ENCODE measurements at places on chromosomes 6 and 20. TPM values are rescaled to one million over a fixed set of nuclear protein-coding genes. Genes with fewer than 3 reads are reported as not detected.

Gene L3MBTL3
- total RNA-seq = 32.3 TPM

Gene FAM217A
- total RNA-seq = 13.0 TPM

Gene SYCP2
- total RNA-seq = 23.8 TPM

Gene SEL1L2
- 4.1 TPM for total RNA-seq

GRCh38 chr20:50537546-50538201 lies 27.5 kb downstream of the PTPN1 start:
- H3K27me3 ChIP-seq = no peaks in the 10 kb centered on the region
- peaks cover 14% of the 10 kb centered on the region for H3K4me1 ChIP-seq
- no peak overlapping the region for H3K4me3 ChIP-seq
- no peak overlapping the region for H3K27ac ChIP-seq
- DNase-seq = no peak

DNA sequence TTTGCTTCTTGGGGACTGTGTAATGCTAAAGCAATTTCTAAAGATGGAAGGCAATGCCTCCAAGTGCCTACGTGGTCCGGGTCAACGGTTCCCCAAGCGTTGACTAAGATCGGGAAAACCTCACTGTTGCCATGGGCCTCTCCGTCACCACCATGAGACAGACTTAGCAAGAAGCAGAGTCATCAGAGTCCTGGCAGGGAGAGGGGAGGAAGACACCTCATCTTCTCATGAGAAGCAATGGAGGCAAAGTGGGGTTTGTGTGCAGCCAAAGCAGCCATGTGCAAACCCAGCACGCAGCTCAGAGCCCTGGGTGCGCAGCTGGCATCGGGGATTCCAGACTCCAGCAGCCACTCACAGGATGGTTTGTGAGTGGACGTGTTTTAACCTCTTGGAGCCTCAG lies 111.4 kb downstream of the SYNDIG1 start:
- no peak overlapping the region for H3K4me3 ChIP-seq
- H3K36me3 ChIP-seq = no peaks in the 10 kb centered on the region
- no peaks in the 10 kb centered on the region for H3K4me1 ChIP-seq
- H3K27ac ChIP-seq = no peak overlapping the region
- no peaks in the 10 kb centered on the region for H3K27me3 ChIP-seq
- DNase-seq = no peak

DNA sequence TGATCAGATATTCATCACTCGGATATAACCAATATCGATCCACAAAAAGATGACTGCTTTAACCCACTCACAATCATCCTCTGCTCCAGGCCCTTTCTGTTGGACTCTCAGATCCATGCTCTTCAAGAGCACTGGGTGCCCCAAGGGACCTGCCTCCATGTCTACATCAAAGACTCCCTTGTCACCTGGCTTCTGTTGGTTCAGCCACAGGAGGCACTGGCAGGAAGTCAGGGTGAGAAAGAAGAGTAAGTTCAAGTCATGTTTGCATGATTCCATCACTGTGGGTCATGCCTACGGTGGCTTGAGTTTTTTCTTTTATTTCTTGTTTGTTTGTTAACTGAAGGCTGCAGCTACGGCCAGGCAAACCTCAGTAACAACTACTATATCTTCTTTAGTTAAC lies 243.3 kb downstream of the ADGRG6 start:
- H3K36me3 ChIP-seq = no peaks in the 10 kb centered on the region
- H3K4me1 ChIP-seq = no peaks in the 10 kb centered on the region
- H3K27ac ChIP-seq = no peak overlapping the region
- no peak for DNase-seq

- no peak overlapping the region for H3K4me3 ChIP-seq
- H3K36me3 ChIP-seq = no peaks in the 10 kb centered on the region
- DNase-seq = no peak
These were observed 168.5 kb downstream of the CDC5L start for GRCh38 chr6:44556046-44556445.

GRCh38 chr6:143953922-143954321 lies 54.1 kb downstream of the PLAGL1 start:
- H3K27me3 ChIP-seq = no peaks in the 10 kb centered on the region
- no peak overlapping the region for H3K4me3 ChIP-seq
- H3K36me3 ChIP-seq = no peaks in the 10 kb centered on the region
- H3K27ac ChIP-seq = no peak overlapping the region
- DNase-seq = no peak

DNA sequence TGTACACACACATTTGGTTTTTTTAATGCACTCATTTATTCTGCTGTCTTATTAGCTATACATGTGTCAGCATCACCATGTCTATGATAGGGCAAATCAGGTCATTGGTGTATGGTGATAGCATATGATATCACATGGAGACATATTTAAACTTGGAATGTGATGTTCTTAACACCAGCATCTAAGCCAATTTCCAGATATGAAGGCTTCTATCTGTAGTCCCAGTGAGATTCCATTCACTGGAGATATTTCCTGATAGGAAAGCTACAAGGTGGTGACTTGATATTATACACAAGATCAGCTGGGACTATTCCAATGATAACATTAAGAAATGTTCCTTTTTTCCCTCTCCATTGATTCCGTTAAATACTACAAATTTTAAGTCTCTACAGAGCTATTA lies 89.3 kb downstream of the TASP1 start:
- H3K4me3 ChIP-seq = no peak overlapping the region
- no peaks in the 10 kb centered on the region for H3K27me3 ChIP-seq
- H3K4me1 ChIP-seq = no peaks in the 10 kb centered on the region
- no peaks in the 10 kb centered on the region for H3K36me3 ChIP-seq
- no peak for DNase-seq

DNA sequence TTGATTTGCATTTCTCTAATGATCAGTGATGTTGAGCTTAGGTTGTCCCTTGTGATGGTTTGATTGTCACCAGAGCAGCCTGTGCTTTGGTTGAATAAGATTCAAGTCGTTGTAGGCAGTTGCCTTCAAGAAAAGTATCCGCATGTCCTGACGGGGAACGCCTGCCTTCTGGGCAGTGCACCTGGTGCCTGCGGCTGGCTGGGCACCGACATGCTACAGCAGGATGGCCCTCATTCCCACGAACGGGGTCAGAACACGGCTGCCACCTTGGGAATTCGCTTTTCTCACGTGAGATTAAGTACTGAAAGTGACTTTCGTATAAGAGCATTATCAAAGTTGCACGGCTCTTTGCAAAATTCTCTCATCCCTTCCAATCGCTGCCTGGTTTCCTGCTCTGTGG lies 78.4 kb downstream of the CDH4 start:
- H3K27me3 ChIP-seq = no peaks in the 10 kb centered on the region
- no peak overlapping the region for H3K27ac ChIP-seq
- no peaks in the 10 kb centered on the region for H3K36me3 ChIP-seq
- H3K4me3 ChIP-seq = no peak overlapping the region
- no peaks in the 10 kb centered on the region for H3K4me1 ChIP-seq

DNA sequence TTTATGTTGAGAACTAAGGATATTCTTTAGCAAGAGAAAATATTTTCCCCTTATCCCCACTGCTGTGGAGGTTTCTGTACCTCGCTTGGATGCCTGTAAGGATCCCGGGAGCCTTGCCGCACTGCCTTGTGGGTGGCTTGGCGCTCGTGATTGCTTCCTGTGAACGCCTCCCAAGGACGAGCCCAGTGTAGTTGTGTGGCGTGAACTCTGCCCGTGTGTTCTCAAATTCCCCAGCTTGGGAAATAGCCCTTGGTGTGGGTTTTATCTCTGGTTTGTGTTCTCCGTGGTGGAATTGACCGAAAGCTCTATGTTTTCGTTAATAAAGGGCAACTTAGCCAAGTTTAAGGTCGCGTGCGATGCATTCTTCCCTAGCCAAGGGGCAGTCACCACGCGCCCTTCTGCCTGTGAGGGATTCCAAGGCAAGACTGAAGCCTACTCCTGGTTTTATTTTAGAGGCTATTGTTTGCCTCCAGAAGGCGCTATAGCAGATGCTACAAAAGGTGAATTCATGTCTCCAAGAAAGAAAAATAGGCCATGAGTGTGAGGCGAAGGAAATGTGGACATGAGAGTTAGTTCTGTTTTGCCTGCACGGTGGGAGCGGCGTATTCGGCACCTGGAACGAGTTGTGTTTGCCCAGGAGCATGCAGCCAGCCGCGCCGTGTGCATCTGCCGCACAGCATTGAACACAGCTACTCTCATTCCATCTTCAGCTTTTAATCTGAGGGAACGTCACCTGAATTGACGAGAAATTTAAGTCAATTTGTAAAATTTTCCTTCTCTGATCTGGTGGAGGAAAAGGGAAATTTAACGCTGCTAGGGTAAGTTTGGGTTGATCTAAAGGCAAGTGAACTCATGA lies 40.3 kb upstream of the IRF4 start:
- no peaks in the 10 kb centered on the region for H3K27me3 ChIP-seq
- no peak for DNase-seq
- H3K36me3 ChIP-seq = no peaks in the 10 kb centered on the region
- no peaks in the 10 kb centered on the region for H3K4me1 ChIP-seq

DNA sequence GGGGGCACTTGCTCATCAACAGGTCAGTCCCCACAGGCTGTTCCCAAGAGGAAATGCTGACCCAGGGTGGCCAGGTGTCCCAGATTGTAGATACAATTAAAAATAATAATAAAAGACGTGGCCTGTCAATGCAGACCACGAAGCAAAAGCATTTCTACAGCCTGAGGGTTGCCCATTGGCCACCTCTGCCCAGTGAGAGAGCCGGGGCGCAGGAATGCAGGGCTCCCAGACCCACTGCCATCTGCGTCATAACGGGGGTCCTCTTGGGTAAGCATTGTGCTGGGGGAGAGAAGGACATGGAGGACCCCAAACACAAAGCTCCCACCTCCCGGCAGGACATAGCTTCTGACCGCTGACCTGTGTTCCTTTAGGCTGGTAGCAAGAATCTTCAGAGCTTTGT lies 22.9 kb upstream of the AFDN start:
- no peak overlapping the region for H3K27ac ChIP-seq
- H3K4me1 ChIP-seq = no peaks in the 10 kb centered on the region
- DNase-seq = no peak
- no peaks in the 10 kb centered on the region for H3K27me3 ChIP-seq
- no peaks in the 10 kb centered on the region for H3K36me3 ChIP-seq

DNA sequence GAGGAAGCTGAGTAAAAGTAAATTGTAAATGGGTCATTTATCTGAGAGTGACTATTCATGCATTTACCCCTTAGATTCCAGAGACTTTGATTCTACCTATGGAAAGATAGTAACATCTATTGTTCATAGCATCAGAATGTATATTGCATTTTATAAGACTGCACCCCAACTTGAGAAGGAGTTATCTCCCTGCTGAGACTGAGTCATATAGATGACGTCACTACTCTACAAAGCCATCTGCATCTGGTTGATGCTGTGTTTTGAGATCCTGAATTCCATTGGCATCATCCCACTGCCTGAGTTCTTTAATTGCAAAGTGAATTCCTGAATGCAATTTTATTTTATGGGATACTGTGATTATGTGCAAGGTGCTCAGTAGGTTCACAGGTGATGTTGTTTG lies 444.0 kb upstream of the SLC35B3 start:
- no peak for DNase-seq
- H3K27ac ChIP-seq = no peak overlapping the region
- no peaks in the 10 kb centered on the region for H3K4me1 ChIP-seq
- no peaks in the 10 kb centered on the region for H3K27me3 ChIP-seq
- no peak overlapping the region for H3K4me3 ChIP-seq

DNA sequence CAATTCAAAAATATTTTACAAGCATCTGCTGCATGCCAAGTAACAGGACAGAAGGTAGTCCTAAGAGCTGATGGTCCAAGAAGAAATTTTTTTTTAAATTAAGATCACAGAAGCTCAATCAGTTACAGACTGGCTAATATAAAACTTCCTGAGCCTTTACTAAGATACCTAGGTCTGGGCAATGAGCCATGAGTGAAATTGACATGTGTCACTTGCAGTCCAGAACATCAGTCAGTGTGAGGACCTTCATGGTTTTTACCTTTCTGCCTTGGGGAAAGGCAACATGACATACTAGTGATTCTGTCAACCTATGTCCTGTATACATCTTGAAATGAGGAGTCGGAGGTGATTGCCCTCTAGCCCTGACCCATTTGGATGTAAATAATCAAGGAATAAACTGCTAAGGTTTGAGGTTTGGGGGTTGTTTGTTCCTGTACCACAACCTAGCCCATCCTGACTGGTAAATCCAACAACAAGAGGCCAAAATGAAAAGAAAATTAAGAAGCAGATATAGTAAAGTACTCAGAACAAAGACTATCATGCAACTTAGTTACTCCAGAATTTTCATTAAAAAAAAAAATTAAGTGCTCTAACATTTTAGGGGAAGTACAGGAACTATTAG lies 70.0 kb downstream of the CNKSR3 start:
- H3K4me3 ChIP-seq = no peak overlapping the region
- no peak for DNase-seq
- H3K27me3 ChIP-seq = no peaks in the 10 kb centered on the region
- H3K4me1 ChIP-seq = no peaks in the 10 kb centered on the region
- H3K27ac ChIP-seq = no peak overlapping the region

- H3K36me3 ChIP-seq = no peaks in the 10 kb centered on the region
- DNase-seq = no peak
- no peak overlapping the region for H3K4me3 ChIP-seq
- no peaks in the 10 kb centered on the region for H3K4me1 ChIP-seq
- H3K27me3 ChIP-seq = no peaks in the 10 kb centered on the region
- no peak overlapping the region for H3K27ac ChIP-seq
These were observed 57.1 kb downstream of the HLA-A start for GRCh38 chr6:29999416-29999815.

DNA sequence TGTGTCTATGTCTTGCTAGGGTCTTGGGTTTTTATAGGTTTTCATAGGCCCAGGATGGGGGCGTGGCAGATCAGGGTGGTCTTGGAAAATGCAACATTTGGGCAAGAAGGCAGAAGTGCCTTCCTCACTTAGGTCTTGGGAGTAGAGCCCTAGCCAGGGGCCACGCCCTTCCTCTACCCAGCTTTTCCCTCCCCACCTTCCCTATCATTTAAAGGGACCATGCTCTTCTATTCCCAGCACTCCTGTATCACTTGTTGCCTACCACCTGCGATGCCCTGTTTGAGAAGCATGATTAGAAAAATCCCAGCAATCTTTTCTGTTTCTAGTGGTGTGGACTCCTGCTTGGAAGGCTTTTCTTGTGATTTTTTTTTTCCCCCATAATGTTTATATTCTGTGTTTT lies 190.6 kb downstream of the JARID2 start:
- H3K4me1 ChIP-seq = peaks cover 25% of the 10 kb centered on the region
- H3K4me3 ChIP-seq = no peak overlapping the region
- H3K27me3 ChIP-seq = no peaks in the 10 kb centered on the region
- no peak for DNase-seq

GRCh38 chr6:168650671-168651111 lies 209.7 kb downstream of the SMOC2 start:
- peak; percentile 64 for DNase-seq
- H3K27me3 ChIP-seq = no peaks in the 10 kb centered on the region
- no peaks in the 10 kb centered on the region for H3K36me3 ChIP-seq
- no peak overlapping the region for H3K4me3 ChIP-seq

Measured in testis (tissue), 5 donors.